ENCODE measurements at places on chromosomes 11 and 22.

DNA sequence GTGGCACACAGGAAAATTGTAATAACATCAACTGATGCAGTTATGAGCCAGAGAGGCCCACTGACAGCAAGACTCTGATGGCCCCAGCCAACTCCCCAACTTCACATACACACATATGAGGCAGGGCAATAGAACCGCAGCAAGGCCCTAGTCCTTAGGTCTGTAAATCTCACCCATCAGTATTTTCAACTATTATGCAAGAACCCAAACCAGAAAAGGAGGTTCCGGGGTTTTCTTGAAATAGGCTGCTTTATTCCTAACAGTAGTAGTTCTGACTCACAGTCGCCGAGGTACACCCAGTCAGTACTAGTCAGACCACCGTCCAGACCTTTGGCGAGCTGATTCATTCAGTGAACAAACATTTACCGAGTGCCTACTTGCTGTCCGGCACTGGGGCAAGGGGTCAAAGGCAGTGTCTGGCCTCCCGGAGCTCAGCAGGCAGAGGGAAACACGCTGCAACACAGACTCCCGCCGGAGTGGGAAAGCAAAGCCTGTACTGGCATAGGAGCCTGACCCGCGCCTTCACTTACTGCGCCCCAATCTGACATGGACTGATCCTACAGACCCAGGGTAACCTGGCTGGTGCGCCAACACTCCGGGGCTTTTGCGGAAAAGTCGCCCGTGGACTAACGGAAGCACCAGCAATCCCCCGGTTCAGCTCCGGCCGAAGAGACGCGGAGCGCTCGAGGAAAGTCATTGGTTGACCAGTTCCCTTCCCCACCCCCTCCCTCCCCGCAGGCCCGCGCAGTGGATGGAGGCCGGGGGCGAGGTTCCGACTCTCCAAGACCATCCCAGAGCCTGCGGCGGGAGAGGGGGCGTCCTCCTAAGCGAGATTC, 1.3 kb downstream of the PLEKHA7 start:
- no peak for DNase-seq

GRCh38 chr22:27397036-27397953, 404.3 kb downstream of the MN1 start:
- no peak for DNase-seq

GRCh38 chr11:36750349-36750748, 152.3 kb upstream of the RAG2 start:
- no peak for DNase-seq

DNA sequence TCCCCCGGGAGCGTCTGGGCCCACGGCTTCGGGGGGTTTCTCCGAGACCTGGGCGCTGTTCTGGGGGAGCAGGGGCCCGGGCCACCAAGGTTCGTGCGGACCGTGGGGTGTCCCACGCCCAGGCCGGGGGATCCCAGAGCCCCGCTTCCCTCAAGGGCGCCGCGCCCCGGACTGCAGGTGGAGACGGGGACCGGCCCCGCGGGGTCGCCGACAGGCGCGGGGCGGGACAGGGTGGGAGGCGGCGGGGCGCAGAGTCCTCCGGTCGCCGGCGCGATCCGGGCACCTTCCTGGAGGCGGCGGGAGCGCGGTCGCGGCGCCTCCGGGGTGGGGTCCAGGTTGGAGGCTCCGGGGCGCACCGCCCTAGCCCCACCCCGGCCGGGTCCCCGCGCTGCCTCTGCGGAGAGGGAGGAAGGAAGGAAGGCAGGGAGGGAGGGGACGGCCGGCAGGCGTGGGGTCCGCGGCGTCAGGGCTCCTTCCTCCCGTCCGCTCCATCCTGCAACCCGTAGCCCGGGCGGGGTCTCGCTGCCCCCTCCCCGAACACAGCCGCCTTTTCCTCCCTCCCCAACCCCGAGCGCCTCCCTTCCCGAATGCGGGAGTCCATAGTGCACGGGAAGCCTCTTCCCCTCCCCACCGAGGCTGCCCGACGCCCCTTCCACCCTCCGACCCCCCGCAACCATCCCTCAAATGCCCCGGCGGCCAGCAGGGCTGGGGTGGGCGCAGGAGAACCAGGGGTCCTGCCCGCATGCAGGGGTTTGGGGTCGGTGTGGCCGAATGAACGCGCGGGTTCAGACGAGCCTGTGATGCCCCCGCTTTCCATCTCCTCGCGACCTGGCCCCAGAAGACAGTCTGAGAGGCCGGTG, 4.3 kb upstream of the ZBED4 start:
- DNase-seq = no peak

- no peak for DNase-seq
These were observed 305.9 kb downstream of the BRD1 start for GRCh38 chr22:49521787-49522224.

GRCh38 chr11:64675450-64676260, 47.3 kb downstream of the NRXN2 start:
- no peak for DNase-seq

DNA sequence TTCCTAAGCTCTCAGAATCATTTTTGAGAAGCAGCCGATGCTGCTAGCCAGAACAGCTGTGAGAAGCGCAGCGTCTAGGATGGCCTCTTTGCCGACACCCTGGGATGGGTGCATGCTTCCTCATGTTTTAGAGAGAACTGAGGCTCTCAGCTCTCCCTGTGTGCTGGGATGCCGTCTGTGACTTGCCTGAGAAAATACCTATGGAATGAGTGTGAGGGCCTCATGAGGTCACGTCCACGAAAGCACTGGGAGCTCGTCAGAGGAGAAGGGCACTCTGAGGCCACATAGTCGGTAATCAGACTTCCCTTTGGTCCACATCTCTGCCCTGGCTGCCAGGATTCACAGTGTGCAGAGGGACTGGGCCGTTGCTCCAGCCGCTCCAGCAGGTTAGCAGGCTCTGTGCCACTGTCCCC, 54.7 kb downstream of the MICAL3 start:
- DNase-seq = no peak

DNA sequence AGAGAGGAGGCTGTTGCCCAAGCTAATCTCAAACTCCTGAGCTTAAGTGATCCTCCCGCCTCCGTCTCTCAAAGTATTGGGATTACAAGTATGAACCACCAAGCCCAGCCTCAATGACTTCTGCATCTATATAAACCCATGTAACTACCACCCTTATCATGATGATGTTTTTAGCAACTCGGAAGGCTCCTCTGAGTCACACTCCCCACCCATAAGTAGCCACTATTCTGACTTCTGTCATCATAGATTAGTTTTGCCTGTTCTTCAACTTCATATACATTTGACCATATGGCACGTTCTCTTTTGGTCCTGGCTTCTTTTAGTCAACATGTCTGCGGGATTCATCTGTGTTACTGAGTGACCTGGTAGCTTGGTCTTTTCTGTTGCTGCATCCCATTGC, 6.4 kb upstream of the FOSL1 start:
- DNase-seq = no peak

DNA sequence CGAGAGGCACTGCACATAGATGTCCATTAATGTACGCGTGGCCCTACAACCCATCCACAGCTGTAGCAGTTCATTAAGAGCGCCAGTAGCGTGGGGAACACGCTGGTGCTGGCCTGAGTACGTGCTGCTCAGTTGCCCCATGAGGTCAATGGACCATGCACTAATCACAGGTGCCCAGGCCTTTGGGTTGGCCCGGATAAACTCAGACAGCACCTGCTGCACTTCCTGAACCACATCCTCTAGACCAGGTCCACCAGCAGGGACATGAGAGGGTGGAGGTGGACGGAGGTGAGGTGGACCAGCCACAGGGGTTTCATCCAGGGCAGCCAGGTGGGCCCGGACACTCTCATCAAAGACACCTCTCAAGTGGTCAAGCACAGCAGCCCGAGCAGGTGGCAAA, 3.1 kb upstream of the GANAB start:
- no peak for DNase-seq

GRCh38 chr22:50118557-50119168, 28.9 kb downstream of the MOV10L1 start:
- DNase-seq = no peak

DNA sequence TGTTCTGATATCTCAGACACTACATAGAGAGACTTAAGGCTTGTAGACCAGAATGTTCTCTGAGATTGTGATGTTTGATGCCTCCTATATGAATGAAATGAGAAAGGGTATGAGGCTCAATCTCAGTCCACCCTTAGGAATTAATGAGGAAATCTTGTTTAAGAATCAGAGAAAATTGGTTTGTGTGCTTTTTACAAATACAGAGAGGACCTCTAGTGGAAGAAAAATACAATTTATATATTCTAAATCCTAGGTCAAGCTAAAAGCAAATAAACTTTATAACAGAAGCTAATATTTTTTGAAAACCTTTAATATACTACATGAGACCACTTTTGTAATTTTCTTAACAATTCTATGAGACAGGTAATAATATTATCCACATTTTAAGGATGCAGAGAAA, 5.0 kb upstream of the OR52H1 start:
- peak; percentile 10 for DNase-seq

GRCh38 chr11:118996926-118997626, 862 bp upstream of the CENATAC start:
- peak; percentile 34 for DNase-seq

DNA sequence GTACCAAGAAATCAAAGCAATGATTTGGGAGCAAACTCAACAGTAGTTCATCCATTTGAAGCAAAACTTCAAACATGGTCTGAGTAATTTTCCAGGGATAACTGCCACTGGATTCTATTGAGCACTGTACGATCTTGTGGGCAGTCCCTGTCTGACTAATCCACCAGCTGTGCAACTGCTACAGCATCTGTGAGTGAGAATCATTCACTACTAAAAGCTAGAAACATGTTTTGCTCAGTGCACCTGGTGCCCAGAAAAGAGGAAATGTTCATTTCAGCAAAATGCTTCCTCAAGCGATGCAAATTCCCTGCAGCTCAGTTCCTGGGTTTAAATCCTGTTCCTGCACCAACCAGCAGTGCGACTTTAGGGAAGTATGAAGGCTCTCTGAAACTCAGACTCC, 1077.9 kb downstream of the DLG2 start:
- peak; percentile 46 for DNase-seq

DNA sequence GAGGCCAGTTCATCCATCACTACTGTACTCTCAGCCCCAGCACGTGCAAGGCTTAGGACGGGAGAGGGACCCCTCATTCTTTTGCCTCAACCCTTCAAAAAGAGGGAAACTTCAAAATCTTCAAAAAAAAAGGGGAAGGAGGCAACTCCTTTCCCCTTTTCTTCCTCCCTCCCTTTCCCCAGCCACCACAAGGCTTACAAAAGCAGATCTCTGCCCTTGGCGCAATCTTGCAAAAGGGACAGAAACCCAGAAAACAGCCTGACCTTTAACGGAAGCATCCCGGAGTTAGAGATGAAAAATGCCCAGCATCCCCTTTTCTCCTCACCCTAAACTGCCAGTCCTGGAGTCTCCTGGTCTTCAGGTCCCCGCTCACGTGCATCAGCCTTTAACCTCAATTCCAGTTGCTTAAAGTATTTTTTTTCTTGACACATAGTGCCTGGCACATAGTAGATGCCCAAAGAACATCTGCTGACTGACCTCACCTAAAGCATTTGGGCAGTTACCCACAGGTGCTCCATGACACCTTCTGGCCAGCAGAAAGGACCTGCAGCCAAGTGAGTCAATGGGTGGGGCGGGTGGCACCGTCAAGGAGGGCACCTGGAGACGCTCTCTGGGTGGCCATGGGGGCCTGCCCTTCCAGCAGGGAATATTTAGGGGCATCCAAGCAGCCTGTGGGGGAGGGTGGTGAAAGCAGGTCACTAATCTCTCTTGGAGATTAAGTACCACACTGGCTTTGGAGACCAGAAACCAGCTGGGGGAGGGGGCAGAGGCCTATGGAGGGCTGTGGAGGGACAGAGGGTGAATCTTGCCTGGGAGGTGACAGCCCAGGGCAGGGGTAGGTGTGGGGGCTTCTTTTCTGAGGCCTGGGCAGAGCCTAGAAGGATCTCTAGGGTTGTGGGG, 16.3 kb downstream of the NECTIN1 start:
- DNase-seq = no peak

DNA sequence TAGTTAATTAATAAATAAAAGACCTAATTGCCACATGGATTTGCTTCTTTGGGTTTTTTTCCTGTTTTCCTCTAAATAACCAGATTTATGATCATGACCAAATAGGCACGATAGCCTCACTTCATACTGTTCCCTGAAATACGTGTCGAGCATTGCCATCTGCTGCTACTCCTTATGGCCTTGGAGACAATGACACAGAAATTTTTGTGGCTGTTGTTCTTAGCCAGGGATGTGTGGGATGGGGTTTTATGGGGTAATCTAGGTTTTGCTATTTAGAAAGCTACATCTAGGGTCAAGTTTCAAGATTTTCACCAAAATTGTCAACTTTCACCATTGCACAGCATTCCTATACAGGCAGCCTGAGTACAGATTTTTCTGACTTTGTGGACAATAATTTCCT, 145.2 kb downstream of the DBX1 start:
- DNase-seq = no peak

DNA sequence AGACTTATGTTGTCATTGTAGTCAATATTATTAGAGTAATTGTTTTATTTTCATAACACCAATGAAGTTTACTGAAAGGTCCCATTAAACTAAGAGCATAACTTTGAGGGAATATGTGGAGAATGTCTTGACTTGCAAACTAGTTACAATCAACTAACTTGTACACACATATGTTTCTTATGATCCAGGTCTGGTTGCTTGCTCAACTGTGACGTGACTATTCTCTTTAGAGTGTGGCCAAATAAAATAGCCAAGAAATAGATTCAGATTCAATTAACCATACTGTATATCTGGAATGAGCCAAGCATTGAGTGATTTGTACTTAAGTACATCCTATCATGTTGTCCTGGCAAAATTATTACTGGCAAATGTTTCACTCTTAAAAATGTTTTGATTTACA, 101.7 kb downstream of the METTL15 start:
- DNase-seq = no peak

All from MM.1S (cell line).